Stimulated activated CD4-positive, alpha-beta T cell treated with anti-CD3 and anti-CD28 coated beads, Interleukin-1b, Interleukin-23, amount 100 ng/mL, for 24 hours (primary cell): ENCODE measurements at places on chromosomes 6 and 20.

GRCh38 chr20:16821211-16822089, 73.3 kb downstream of the OTOR start:
- no peak for DNase-seq

DNA sequence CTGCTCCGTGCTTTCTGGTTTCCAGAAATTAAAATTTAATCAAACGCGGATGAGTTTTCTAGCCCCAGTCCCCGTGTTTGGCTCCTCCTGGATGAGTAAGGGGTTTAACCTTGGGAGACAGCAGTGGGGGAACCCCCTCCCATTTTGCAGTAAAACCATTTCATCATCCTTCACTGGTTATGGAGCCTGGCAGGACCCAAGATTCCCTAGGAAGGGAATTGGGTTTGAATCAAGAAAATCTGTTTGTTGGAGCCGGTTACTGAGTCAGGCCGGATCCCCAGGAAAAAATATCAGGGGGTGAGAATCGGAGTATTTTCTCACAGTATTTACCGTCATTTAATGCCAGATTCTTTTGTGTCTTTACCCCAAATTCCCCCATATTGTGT, 754 bp downstream of the YWHAB start:
- no peak for DNase-seq

DNA sequence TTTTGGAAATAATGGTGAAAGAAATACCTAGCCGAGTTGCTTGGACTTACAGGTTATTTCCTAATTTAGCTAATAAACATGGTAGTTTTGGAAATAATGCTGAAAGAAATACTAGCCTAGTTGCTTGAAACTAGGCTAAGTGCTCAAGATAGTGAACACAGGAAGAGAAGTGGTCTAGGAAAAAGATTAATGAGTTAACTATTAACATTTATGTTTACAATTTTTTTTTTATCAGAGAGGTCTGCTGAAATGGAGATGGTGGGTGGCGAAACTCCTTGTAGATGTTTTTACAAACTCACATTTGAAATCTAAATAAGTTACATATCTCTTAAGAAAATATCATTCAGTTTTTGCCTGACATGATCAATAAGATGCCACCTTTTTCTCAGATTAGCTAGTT, 39.2 kb downstream of the MAPK14 start:
- DNase-seq: no peak

DNA sequence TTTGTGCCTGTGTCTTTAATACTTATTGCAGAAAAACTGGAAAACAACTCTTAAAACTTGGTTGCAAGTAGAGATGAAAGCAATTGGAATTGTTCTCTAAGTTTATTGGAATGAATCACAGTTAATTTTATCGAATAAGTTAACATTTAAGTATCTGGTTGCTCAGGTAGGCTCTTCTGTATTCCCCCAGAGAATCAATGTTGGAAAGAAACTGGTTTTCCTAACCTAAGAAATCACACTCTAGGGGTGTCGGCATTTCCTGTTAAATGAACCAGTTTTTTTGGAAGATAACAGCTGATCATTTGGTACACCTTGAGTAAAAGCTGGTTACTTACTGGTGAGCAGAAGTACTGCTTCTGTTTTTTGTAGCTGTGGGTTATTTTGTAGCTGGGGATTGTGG, 5.2 kb downstream of the TFAP2C start:
- no peak for DNase-seq

- DNase-seq: no peak
These were observed 868 bp downstream of the CYB5R4 start for GRCh38 chr6:83860359-83860755.

GRCh38 chr20:48956052-48956451, 34.5 kb downstream of the ARFGEF2 start:
- DNase-seq: no peak

GRCh38 chr6:166258854-166259276, 49.3 kb downstream of the PRR18 start:
- no peak for DNase-seq

DNA sequence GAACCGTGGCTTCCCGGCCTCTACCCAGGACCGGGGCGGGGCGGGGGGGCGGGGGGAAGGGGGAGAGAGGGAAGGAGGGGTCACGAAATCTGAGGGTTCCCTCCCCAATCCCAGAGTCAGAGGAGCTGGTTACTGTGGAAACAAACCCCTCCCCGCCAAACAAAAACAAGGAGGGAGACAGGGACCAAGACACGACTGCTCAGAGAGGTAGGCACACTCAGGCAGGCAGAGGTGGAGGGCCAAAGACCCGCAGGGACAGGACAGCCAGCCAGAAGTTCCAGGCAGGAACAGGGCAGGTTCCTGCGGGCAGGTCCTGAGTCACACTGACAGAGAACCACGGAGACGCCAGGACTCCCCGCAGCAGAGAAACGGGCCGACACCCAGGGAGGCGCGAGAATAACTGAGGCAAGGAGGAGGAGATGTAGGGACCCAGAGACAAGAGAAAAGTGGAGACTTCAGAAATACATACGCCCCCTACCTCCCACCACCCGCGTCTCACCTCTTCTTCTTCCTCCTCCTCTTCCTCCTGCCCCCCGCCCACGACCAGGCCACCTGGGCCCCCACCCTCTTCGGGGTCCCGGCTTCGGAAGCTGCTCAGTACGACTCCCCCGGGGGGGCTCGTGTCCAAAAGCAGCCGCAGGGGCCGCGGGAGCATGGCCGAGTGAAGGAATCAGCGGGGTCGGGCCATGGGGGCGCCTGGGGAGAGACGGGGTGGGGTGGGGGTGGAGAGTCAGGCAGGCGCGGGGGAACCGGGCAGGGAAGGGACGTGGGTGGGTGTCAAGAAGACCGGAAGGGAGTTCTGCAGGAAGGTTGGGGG, 578 bp downstream of the RGL2 start:
- DNase-seq: no peak

DNA sequence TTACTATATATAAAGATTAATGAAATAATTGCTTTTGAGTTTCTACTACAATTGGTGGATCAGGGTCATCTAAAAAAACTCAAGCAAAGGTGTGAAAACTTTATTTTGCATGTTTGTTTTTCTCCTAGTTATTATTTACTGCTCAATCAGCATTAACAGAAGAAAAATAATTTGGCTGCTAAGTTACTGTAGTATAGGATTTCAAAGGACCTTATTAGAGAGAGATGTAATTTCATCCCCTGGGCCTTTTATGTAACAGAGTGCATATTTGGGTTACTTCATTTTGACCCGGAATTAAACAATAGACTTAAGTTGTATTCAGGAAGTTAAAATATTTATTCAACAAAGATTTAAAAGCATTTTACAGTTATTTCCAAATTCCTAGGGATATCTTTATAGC, 49.8 kb downstream of the EYA4 start:
- DNase-seq: no peak

DNA sequence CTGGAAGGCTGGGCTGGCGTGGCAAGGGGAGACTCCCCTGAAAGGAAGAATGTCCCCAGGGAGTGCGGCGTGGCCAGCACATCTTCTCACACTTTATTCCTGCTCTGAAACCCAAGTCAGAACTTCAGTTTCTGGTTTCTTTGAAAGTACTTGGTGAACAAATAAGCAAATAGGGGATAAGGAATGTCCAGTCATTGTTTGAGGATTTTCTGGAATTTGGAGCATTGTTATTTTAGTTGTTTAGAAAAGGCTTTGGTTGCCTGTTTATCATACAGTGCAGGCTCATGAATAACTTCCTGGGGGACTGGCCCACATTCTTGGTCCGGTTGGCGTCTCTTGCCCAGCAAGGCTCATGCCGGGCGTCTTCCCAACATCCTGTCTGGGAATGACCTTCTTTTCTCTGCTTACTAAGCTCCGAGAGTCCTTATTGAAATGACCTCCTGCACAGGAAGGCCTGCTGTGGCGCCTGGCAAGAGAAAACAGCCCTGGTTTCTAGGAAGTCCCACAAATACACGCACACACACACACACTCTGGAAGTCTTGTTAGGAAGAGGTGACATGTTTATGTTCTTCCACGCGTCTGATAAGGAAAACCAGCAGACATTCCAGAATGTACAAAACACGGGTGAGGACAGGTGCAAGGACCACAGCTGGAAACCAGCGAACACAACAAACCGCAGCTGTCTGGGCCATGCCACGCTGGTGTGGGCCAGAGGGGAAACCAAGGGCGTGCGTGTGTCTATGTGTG, 71.9 kb downstream of the TMEM170B start:
- DNase-seq: no peak

DNA sequence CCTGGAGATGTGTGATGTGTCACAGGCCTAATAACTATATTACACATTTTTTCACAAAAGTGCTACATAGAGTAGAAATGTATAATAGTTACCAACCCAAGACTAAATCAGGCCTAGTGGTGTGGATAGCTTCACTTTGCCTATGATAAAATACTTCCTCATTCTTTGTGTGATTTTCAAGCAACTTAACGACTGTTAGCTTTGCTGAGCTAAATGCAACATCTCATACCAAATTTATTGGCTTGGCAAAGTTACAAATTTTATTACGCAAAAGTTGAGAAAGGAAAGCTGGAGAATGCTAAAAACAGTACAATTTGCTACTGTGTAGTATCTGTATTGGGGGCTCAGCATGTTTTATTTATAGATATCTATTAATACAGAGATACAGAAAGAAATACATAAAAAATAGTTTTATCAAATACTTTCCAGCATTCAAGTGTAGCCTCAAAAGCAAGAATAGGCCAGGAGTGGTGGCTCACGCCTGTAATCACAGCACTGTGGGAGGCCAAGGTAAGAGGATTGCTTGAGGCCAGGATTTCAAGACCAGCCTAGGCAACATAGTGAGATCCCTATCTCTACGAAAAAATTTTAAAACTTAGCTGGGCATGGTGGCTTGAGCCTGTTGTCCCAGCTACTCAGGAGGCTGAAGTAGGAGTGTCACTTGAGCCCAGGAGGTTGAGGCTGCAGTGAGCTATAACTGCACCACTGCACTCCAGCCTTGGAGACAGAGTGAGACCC, 3.6 kb upstream of the EDN1 start:
- no peak for DNase-seq

GRCh38 chr6:25053875-25054371, 118.2 kb upstream of the RIPOR2 start:
- no peak for DNase-seq

DNA sequence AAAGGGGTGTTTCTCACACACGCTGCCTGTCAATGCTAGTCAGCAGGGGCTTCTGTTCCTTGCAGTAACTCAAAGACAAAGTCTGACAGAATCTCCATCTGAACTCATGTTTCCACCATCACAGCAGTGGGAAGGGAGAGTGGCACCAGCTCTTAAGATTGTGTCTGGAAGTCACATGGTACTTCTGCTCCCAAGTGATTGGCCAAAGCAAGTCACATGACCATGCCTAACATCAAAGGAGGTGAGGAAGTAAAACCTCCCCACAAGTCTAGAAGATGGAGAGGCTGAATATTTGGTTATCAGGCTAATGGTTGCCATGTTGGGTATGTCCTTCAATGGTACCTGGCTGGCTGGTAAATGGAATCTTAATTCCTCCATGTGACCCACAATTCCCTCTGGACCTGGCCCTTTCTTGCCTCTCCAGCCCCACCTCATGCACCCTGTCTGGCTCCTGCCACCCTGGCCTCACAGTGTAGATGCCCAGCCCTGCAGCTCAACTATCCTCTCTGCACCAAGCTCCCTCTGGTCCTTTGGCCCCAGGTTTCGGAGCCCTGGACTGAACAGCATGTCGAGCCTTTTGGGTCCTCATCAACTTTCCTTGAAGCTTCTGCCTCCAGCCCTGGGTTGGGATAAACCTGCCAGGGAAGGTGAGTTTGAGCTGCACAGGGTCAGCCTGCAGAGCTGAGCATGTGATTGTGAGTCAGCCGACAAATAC, 51.0 kb upstream of the PMEPA1 start:
- DNase-seq: no peak

DNA sequence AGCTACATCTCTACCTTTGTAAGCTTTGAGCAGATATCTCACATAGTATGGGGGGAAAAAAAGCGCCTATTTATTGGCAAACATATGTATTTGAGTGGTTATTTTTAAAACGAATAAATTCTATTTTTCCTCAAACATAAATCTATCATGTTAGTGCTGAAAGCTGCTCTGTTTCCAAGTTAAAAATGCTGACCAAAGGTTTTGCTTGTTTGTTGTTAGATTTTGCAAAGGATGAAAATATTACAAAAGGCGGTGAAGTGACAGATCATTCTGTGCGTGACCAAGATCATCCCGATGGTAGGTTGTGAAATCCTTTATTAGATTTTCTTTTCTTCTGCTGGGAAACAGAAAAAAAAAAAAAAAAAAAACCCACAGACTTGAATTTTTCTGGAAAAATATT, 605.9 kb downstream of the KIF16B start:
- no peak for DNase-seq

DNA sequence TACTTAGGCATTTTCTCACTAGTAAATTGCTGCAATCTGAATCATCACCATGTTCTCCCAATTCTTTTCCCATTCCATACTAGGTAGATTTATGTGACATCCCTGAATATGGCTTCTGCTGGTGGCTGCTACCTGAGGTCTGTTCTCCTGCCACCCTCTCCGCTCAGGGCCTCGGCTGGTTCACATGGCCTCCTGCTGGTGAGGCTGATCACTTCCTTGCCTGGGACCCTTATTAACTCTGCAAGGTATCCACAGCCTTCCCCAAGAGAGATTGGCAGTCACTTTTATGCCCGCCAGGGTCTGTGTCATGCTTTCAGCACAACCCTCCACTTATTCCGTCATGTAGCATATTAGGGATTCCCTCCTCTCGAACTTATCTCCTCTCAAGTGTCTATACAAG, 424.5 kb upstream of the FLRT3 start:
- DNase-seq: no peak

DNA sequence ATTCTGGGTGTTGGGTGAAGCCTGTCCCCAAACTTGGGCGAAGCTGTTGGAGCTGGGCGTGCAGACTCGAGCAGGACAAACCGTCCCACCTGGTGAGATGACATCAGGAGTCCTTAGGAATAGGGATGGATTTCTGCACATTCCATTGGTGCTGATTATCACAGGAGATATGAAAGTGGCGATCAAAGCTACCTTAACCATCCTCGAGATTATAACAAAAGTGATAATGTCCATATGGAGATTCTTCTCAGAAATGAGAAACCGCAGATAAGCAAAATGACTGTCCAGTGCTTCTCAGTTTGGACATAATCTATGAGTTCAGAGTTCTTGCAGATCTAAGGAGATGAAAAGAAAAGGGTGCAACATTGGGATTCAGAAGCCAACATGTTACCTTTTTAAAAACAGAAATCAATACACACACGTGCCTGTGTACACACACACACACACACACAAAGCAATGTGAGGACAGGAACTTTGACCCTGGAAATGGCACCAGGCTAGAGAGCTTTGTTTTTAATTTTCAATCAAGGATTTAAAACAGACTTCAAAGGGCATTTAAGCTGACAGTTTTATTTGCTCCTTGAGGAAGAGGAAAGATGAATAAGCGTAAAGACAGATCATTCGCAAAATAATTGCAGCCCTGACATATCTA, 165.4 kb downstream of the CD83 start:
- no peak for DNase-seq

GRCh38 chr20:23129891-23130621, 43.9 kb upstream of the CD93 start:
- no peak for DNase-seq

DNA sequence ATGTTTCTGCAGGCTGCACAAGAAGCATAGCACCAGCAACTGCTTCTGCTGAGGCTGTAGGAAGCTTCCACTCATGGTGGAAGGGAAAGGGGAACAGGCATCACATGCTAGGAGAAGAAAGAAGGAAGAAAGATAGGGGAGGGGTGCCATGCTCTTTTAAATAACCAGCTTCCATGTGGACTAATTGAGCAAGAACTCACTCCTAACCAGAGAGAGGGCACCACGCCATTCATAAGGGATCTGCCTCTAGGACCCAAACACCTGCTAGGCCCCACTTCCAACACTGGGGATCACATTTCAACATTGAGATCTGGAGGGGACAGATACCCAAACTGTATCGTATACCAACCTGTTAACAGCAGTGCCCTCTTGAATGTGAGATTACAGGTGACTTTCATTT, 46.9 kb upstream of the ARMC2 start:
- DNase-seq: no peak

GRCh38 chr6:55636406-55637102, 57.6 kb upstream of the HMGCLL1 start:
- no peak for DNase-seq
